Lower lobe of right lung (tissue), 2 donors: ENCODE measurements at places on chromosomes 13 and 19. TPM values are rescaled to one million over a fixed set of nuclear protein-coding genes. Genes with fewer than 3 reads are reported as not detected.

- peaks cover 84% of the 10 kb centered on the region for H3K27me3 ChIP-seq
- no peak for DNase-seq
- H3K36me3 ChIP-seq: no peaks in the 10 kb centered on the region
Observed at GRCh38 chr19:1769645-1769985, 16.3 kb downstream of the ONECUT3 start.

DNA sequence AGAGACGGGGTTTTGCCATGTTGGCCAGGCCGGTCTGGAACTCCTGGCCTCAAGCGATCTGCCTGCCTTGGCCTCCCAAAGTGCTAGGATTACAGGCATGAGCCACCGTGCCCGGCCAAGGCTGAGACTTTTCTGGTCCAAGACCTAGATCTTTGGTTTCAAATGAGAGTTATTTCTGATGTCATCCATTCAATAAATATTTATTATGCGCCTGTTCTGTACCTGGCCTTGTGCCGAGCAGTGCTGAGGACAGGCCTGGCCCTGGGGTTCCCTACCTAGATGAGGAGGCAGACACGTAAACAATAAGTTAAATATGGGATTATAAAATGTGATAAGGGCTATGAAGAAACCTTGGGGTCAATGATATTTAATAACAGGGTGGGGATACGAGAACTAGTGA, 4.5 kb downstream of the RELB start:
- no peak overlapping the region for H3K27ac ChIP-seq
- H3K27me3 ChIP-seq: no peaks in the 10 kb centered on the region
- peaks cover 22% of the 10 kb centered on the region for H3K36me3 ChIP-seq
- DNase-seq: no peak
- peaks cover 12% of the 10 kb centered on the region for H3K4me1 ChIP-seq
- H3K4me3 ChIP-seq: no peak overlapping the region

Gene SPRED3
- 0.62 TPM for total RNA-seq

- peaks cover 27% of the 10 kb centered on the region for H3K27me3 ChIP-seq
- no peak overlapping the region for H3K27ac ChIP-seq
- H3K4me1 ChIP-seq: no peaks in the 10 kb centered on the region
- DNase-seq: no peak
- no peaks in the 10 kb centered on the region for H3K36me3 ChIP-seq
- H3K4me3 ChIP-seq: no peak overlapping the region
Observed at GRCh38 chr13:111966933-111967332, 100.0 kb upstream of the SOX1 start.

Gene POSTN
- total RNA-seq: 14.5 TPM

Gene IZUMO2
- not detected for total RNA-seq
